Neural crest cell (in vitro differentiated cells): ENCODE measurements at places on chromosomes 2 and 18. TPM values are rescaled to one million over a fixed set of nuclear protein-coding genes. Genes with fewer than 3 reads are reported as not detected.

Gene TLX2
- total RNA-seq: not detected in 2 replicates

Gene RAX
- not detected in 2 replicates for total RNA-seq

Gene LAMA3
- 0.25 and 0.35 TPM in 2 replicates for total RNA-seq

Gene CTLA4
- total RNA-seq: 0.65 and 1.3 TPM in 2 replicates

Gene TEX44
- not detected in 2 replicates for total RNA-seq

Gene TTC39C
- 23.0 and 23.5 TPM in 2 replicates for total RNA-seq

Gene TUBA3E
- not detected in 2 replicates for total RNA-seq

Gene INHBB
- total RNA-seq: 0.14 and 0.49 TPM in 2 replicates

Gene SFTPB
- total RNA-seq: not detected in 2 replicates

Gene ATRAID
- total RNA-seq: 86.3 and 86.6 TPM in 2 replicates

Gene TEKT4
- total RNA-seq: not detected in 2 replicates

Gene TMEM17
- total RNA-seq: 3.1 and 4.0 TPM in 2 replicates

DNA sequence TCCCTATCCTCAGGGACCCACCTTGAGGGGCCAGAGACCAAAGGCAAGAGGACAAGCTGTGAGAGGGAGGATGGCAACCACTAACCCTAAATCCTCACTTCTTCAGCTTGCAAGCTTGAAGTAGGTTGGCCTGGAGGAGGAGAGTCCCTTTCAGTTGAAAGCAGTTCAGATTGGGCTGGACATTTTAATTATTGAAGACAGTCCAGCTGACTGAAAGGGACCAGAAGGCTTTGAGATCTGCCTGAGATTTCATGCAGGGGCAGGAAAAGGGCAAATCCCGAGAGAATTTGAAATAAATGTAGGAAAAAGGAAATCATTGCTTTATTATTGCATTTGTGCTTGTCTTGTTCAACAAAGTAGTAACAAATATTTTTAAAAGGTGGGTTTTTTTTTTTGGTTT, 118.9 kb upstream of the STON1 start:
- H3K4me1 ChIP-seq: peaks cover 33% of the 10 kb centered on the region
- H3K4me3 ChIP-seq: no peak overlapping the region
- H3K36me3 ChIP-seq: no peaks in the 10 kb centered on the region
- no peak overlapping the region for H3K27ac ChIP-seq

DNA sequence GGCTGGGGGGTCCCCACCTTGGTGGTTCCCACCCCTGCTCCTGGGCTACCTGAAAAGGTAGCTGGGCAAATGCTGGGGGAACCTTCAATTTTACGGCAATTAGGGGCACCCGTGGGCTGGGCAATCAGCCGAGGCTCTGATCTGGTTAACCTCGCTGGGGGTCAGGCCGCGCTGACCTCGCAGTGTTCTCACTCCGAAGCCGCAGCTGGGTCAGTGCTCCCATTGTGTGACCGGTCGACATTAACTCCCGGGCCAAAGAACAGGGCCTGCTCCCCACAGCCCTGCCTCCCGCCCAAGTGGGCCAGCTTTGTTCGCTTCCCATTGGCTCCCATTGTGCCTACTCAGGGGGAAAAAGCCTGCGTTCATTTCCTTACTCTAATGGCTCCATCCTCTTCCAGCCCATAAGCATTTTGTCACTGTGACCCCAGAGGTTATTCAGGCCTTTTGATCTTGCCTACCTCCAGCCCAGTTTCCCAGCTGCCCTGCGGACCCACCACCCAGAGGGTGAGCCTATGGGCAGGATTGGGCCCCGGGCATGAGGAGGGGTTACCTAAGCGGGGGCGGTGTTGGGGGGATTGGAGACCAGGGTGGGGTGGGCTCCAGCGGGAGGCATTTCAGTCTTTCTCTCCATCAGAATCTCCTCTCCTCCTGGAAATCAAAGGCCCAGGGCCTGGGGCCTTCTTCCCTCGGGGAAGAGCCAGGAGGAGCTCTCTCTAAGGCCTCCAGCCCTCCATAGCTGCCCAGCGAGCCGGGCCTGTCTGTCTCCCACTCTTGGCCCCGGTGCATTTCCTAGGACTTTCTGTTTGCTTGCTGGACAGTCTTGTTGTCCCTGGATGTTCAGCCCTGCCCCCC, 90.1 kb downstream of the MYCN start:
- H3K4me3 ChIP-seq: peak overlapping the region; percentile 72
- H3K36me3 ChIP-seq: no peaks in the 10 kb centered on the region

- H3K27ac ChIP-seq: no peak overlapping the region
- peaks cover 2% of the 10 kb centered on the region for H3K36me3 ChIP-seq
- H3K4me3 ChIP-seq: no peak overlapping the region
- no peaks in the 10 kb centered on the region for H3K27me3 ChIP-seq
- H3K4me1 ChIP-seq: peaks cover 31% of the 10 kb centered on the region
Measured at GRCh38 chr2:181396256-181397123, 60.7 kb upstream of the ITGA4 start.

- peaks cover 2% of the 10 kb centered on the region for H3K27me3 ChIP-seq
- no peak overlapping the region for H3K27ac ChIP-seq
- H3K4me3 ChIP-seq: no peak overlapping the region
- no peaks in the 10 kb centered on the region for H3K36me3 ChIP-seq
- no peaks in the 10 kb centered on the region for H3K4me1 ChIP-seq
- DNase-seq: no peak
Measured at GRCh38 chr2:130767408-130767775, 12.1 kb downstream of the AMER3 start.

DNA sequence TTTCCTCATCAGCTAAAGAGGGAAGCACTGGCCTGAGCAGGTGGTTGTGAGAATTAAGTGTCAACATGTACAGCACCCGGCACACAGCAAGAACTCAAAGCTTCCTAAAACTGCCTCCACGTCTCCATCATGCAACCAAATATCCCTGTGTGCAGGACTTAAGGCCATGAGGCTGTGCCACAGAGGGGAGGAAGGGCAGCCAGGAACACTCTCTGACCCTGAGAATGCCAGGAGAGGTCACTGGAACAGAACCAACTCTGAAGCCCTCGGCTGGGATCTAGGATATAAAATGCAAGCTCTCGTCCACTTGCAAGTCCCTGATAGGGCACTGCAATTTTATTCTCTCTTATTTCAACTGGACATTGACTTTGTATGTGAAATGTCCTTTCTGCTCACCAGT, 12.2 kb upstream of the NPAS2 start:
- no peak overlapping the region for H3K4me3 ChIP-seq
- no peak for DNase-seq
- H3K36me3 ChIP-seq: peaks cover 5% of the 10 kb centered on the region
- peaks cover 9% of the 10 kb centered on the region for H3K27me3 ChIP-seq

DNA sequence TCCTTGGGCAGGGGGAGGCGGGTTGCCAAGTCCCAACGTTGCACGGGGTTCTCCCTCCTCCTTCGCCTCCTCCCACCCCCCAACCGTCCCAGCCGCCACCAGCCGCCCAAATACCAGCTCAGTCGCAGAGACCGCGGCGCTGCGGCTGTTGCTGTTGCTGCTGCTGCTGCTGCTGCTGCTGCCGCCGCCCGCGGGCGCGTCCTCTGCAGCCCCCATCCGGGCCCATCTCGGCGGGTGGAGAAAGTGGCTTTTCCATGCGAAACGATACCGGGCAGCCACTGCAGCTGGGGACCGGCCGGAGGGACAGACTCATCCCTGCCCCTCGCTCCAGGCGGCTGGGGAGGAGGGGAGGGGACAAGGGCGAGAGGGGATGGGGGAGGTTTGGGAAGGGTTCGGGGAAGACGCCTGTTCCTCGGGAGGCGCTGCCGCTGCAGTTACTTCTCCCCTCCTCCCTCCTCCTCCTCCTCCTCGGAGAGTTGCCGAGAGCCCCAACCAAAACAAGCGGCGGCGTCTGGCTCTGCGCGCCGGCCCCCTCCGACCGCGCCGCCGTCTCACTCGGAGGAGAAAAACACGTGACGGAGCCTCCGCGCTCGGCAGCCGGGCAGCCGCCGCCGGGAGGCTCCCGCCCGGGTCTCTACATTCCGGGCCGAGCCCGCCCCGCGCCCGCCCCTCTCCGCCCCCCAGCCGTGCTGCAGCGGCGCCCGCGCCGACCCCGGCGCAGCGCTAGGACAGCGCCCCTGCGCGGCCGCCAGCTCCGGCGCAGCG, at the start of gene IRS1:
TSS of gene IRS1 (minus strand) at position 610 of the 765 bp plus-strand sequence. CDS start 1,082 bp downstream, outside the sequence.
- H3K4me1 ChIP-seq: peaks cover 29% of the 10 kb centered on the region
- peaks cover 10% of the 10 kb centered on the region for H3K27me3 ChIP-seq

- DNase-seq: no peak
- no peaks in the 10 kb centered on the region for H3K36me3 ChIP-seq
- H3K27me3 ChIP-seq: no peaks in the 10 kb centered on the region
Measured at GRCh38 chr2:200795028-200795440, 16.7 kb upstream of the BZW1 start.

- no peaks in the 10 kb centered on the region for H3K36me3 ChIP-seq
- H3K4me1 ChIP-seq: peaks cover 10% of the 10 kb centered on the region
- H3K27ac ChIP-seq: no peak overlapping the region
- peaks cover 40% of the 10 kb centered on the region for H3K27me3 ChIP-seq
- H3K4me3 ChIP-seq: no peak overlapping the region
- DNase-seq: no peak
Measured at GRCh38 chr2:31227711-31228125, 6.2 kb upstream of the EHD3 start.

GRCh38 chr2:120586507-120587278, 149.0 kb upstream of the GLI2 start:
- H3K4me1 ChIP-seq: peaks cover 23% of the 10 kb centered on the region
- H3K27ac ChIP-seq: peak overlapping the region; percentile 46
- H3K27me3 ChIP-seq: peaks cover 63% of the 10 kb centered on the region
- DNase-seq: peak; percentile 27

DNA sequence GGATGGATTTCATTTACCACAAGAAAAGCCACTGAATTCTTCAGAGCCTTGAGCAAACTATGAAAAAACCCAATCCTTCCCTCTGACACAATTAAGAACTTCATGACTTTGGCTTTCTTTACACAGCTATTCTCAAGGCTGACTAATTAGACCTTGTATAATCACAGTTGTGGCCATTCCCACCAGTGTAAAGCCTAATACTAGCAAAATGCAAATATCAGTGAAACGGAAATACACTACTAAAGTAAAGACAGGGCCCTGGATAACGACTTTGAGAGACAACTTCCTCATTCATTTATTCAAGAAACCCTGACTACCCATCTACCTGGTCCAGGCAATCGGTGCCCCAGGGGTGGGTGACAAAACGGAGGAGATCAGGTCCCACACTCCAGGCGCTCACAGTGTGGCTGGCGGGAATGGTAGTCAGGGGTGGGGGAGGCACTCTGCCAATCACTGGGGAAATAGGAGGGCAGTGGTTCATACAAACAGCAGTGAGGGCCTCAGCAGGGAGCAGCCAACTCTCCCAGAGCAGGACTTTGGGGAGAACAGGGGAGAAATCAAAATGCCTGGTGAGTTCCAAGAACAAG, 28.1 kb downstream of the TMEM163 start:
- no peaks in the 10 kb centered on the region for H3K36me3 ChIP-seq
- no peaks in the 10 kb centered on the region for H3K4me1 ChIP-seq
- no peak for DNase-seq
- H3K27ac ChIP-seq: no peak overlapping the region
- no peaks in the 10 kb centered on the region for H3K27me3 ChIP-seq

GRCh38 chr2:117523711-117524238, 290.7 kb upstream of the DDX18 start:
- no peak for DNase-seq
- H3K27me3 ChIP-seq: no peaks in the 10 kb centered on the region
- H3K27ac ChIP-seq: no peak overlapping the region
- peaks cover 14% of the 10 kb centered on the region for H3K4me1 ChIP-seq
- no peak overlapping the region for H3K4me3 ChIP-seq

GRCh38 chr2:155748131-155748530, 584.4 kb downstream of the NR4A2 start:
- H3K4me1 ChIP-seq: no peaks in the 10 kb centered on the region
- peaks cover 5% of the 10 kb centered on the region for H3K36me3 ChIP-seq
- no peaks in the 10 kb centered on the region for H3K27me3 ChIP-seq

DNA sequence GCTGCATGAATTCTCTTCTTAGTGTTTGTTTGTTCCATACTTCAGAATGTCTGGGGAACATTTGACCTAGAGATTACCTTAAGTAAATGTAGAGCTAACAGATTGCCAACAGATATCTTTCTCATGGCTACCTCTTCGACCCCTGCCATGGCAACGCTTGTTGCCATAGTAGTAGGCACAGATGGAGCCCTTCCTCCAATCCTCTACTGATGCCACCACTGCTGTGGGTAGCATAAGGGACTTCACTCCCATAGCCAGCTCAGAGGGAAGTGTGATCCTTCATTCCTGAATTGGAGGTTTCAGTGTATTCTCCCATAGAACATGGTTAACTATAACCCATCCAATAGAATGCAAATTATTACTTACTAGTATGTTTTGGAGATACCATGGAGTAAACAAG, 543.6 kb upstream of the NRP2 start:
- H3K27me3 ChIP-seq: no peaks in the 10 kb centered on the region
- H3K4me1 ChIP-seq: peaks cover 27% of the 10 kb centered on the region
- no peak for DNase-seq

GRCh38 chr2:237309011-237309410, 105.0 kb downstream of the COL6A3 start:
- no peak for DNase-seq
- H3K27ac ChIP-seq: no peak overlapping the region
- H3K4me3 ChIP-seq: no peak overlapping the region
- H3K4me1 ChIP-seq: no peaks in the 10 kb centered on the region

DNA sequence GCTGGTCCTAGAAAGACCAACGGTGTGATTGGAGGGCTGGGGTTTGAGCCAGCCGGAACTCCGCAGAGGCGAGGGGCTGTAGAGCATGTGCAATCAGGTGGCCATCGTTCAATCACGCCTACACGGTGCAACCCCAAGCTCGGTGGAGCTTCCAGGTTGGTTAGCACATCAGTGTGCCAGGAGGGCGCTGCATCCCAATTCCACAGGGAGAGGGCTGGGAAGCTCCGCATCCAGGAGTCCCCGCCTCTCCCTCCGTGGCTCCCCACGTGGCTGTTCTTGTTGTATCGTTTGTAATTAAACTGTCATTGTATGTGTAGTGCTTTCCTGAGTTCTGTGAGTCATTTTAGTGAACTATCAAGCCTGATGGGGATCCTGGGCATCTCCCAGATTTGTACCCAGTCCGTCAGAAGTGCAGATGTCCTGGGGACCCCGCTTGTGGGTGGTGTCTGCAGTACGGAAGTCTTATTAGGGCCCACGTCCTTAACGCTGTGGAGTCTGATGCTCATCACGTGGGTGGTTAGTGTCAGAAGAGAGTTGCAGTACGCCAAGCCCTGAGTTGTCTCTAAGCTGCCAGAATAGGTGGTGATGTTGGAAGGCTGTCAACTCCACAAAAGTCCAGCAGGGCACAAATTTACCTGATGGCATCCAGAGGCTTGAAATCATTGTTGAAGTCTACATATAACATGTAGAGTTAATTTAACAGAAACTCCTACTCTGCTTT, 20.6 kb upstream of the AMMECR1L start:
- no peaks in the 10 kb centered on the region for H3K36me3 ChIP-seq
- no peak overlapping the region for H3K27ac ChIP-seq
- H3K4me3 ChIP-seq: no peak overlapping the region
- H3K27me3 ChIP-seq: peaks cover 19% of the 10 kb centered on the region
